ENCODE measurements at places on chromosomes 7 and 10. TPM values are rescaled to one million over a fixed set of nuclear protein-coding genes. Genes with fewer than 3 reads are reported as not detected.
A peak's percentile ranks its signal among the peaks of the same experiment; 100 is the strongest.

DNA sequence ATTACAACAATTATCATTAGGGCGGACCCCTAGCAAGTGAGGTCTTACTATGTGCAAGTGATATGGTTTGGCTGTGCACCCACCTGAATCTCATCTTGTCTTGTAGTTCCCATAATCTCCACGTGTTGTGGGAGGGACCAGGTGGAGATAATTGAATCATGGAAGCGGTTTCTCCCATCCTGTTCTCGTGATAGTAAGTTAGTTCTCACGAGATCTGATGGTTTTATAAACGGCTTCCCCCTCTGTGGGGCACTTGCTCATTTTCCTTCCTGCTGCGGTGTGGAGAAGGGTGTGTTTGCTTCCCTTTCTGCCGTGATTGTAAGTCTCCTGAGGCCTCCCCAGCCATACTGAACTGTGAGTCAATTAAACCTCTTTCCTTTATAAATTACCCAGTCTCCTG lies 96.1 kb upstream of the CDK6 start:
- no peak for DNase-seq

DNA sequence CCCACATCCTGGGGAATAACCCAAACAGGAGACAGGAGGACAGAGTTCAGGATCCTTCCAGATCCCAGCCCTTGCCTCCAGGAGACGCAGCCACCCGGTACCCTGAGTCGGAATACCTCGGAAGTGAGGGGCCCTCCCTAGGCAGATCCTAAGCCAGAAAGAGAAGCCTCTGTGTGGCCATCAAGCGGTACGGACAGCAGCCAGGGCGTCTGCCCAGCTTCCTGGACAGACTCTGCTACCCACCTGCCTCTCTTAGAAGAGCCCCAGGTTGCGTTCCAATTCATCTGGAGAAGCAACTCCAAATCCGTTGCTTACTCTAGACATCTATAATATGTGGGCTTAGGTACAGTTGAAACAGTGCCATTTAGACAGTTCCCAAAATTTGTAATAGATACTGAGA lies 220.2 kb upstream of the SH2B2 start:
- DNase-seq: peak; percentile 35

- DNase-seq: no peak
These were observed 119.3 kb downstream of the FAM53B start for GRCh38 chr10:124624895-124625294.

DNA sequence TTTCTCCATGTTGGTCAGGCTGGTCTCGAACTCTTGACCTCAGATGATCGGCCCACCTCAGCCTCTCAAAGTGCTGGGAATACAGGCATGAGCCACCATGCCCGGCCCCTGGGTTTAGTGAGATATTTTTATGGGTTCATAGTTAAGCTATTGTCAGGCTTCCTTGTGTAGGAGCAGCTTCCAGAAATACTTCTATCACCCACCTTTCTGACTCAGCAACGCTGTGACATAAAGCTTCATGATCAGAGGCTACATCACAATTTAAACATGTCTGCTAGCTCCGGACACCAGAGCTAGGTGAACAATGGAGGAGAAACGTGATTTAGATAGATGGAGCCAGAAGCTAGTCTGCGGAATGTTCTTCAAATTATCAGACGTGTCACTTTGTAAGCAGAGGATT lies 295.8 kb upstream of the LYZL1 start:
- DNase-seq: no peak

DNA sequence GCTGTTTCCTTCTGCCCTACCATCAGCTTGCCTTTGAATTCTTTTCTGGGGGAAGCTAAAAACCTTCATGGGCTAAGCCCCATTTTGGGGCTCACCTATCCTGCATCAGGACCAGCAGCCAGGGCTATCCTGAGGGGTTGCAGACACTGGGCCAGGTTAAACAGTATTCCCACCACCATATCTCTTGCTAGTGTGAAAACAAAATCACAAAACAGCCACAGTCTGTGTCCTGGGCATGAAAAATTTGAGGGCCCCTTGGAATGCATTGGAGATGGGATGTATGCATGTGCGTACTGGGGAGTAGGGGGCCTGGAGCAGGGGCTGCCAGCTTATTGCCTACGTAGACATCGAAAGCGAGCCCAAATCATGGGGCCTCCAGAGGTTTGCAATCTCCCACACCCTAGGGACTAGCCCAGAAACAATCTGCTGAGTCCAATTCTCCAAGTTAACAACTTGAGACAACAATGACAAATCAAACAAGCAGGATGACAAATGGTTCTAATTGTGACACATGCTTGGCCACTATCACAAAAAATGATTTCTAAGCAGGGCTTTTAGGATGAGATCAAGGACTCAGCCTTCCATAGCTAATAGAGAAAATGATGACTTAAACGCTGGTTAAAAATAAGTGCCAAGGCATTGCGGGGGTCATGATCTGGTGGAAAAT lies 557.1 kb downstream of the KCNMA1 start:
- DNase-seq: no peak

GRCh38 chr7:32218741-32219288 lies 148.6 kb upstream of the PDE1C start:
- DNase-seq: no peak

The CAV1 gene
- total RNA-seq: 473 TPM

DNA sequence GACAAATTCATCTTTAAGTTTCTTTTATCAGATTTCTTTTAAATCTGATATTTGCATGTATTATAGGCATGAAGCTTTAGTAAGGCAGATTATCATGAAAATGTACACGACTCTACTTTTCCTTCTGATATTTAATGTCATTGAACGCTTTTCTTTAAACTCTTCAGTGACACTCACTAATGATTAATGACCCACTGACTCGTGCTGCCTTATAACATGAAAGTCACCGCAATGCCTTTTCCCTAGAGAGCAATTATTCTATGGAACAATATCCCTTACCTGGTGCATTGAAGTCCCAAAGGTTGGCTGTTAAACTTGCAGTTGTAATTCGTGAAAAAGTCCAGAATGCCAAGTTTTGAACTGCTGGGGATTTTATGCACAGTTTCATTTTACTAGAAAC lies 33.4 kb upstream of the HGF start:
- DNase-seq: no peak

The OR2A12 gene
- total RNA-seq: not detected

- DNase-seq: no peak
These were observed 193.1 kb downstream of the WDR37 start for GRCh38 chr10:1249142-1249920.

- DNase-seq: no peak
These were observed 111.7 kb upstream of the STARD3NL start for GRCh38 chr7:38066391-38066790.

DNA sequence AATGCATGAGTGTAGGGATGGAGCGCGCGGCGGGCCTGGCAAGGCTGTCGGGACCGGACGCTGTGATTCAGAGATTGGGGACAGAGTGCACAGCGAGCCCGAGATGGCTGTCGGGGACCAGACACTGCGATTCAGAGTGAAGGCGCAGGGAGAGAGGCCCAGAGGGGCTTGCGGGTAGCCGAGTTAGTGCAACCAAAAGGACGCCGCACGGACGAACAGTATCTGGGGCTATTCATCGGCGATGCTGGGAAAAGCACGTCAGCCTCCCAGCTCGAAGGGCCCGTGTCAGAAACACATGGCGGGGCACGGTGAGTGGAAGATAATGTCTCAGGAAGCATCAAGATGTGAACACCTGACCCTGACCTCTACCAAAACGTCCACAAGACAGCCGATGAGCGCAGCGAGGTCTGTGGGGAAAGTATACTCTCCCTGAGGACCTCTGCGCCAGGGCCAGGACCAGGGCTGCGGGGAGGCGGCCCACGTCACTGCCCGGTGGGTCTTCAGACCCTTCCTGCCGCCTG lies 215.8 kb downstream of the ZMYND11 start:
- peak; percentile 67 for DNase-seq

GRCh38 chr10:103850572-103850895 lies 4.8 kb downstream of the SH3PXD2A start:
- DNase-seq: no peak

The ATP6V1F gene
- 160 TPM for total RNA-seq

GRCh38 chr10:126350216-126350992 lies 37.9 kb downstream of the ADAM12 start:
- no peak for DNase-seq

DNA sequence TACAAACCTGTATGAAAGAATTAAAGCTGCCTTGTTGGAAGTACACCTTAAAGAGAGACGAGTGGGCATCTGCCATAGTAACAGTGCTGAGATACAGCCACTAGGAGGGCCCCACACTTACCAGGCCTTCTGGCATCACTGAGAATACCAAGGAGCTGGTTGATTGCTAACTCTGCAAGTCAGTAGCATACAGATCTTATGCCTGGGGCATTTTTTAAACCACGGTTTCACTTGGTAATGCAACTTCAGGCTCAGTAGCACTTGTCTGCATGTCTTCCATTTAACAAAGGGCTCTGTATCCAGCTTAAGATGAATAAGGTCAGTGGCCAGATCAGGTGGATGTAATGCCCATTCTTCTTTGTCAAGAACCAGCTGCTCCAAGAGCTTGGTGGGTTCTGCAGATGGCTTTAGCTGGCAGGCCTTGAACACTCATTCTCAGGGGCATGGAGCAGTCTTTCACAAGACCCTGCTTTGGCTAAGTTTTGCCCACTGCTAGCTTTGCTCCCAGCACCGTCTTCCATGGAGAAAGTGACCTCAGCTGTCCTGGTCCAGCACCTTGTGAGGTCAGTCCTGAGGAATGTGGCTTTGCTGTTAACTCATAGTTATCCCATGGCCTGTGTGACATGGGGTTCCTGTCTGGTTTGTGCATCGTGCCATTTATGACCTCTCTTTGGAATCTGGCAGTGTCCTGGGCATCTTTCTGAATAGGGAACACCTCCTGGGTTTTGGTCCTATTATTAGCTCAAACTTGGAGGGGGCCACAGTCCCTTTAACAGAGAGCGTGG lies 68.1 kb downstream of the BMPER start:
- DNase-seq: no peak

The ADIRF gene
- 543 TPM for total RNA-seq

GRCh38 chr10:67171970-67172369 lies 246.1 kb downstream of the LRRTM3 start:
- DNase-seq: no peak

DNA sequence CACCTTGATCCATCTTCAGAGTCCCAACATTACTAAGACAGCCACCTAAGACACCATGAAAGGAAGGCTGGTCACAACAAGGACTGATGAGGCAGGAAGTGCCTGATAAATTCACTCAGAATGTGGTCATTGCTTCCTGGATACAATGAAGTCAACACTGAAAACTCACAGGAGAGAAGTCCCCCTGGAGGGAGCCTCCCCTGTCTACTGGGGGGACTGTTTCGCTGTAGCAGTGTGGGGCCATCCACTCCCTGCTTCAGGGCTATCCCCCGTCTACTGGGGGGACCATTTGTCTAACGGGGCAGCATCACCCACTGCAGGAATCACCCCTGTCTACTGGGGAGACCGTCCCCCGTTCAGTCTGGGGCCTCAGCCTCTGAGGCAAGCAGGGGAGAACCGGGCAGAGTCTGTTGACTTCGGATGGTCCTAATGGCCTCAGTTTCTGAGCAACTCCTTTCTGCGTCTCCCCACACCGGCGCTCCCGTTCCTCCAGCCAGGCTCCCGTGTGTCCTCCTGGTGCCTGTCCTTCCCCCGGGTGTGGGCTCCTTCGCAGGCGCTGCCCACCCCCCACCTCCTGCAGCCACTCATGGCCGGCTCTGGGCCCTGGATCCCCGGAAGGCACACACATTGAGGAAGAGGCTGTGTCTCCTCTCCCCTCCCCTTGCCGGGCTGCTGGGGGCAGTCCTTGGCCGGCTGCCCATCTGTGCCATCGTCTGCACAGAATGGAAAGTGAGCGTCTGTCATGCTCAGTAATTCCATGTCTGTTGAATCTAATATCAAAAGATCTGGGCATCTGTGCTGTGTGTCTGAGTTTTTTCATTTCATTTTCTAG lies 59.9 kb upstream of the DNAJB6 start:
- no peak for DNase-seq

DNA sequence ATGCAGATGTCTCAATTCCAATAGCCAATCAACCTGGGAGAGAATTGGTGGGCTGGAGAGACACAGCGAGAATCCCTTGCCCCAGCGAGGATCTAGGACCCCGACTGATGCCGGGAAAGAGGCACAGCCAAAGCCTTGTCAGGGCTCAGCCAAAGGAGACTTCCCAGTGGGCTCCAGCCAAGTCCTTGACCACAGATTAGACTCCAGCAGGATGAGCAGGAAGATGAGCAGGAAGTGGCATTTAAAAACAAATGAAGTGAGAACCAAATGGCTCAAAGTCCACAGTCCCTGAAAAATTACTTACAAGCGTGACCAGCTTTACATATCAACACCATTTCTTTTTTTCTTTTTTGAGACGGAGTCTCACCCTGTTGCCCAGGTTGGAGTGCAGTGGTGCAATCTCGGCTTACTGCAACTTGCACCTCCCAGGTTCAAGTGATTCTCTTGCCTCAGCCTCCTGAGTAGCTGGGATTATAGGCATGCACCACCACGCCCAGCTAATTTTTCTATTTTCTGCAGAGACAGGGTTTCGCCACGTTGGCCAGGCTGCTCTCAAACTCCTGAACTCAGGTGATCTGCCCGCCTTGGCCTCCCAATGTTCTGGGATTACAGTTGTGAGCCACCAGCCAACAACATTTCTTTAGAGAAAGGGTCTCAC lies 40.2 kb downstream of the CTBP2 start:
- no peak for DNase-seq

- no peak for DNase-seq
These were observed 99.6 kb upstream of the CCNY start for GRCh38 chr10:35236739-35237138.

The ARHGEF35 gene
- total RNA-seq: 7.2 TPM

DNA sequence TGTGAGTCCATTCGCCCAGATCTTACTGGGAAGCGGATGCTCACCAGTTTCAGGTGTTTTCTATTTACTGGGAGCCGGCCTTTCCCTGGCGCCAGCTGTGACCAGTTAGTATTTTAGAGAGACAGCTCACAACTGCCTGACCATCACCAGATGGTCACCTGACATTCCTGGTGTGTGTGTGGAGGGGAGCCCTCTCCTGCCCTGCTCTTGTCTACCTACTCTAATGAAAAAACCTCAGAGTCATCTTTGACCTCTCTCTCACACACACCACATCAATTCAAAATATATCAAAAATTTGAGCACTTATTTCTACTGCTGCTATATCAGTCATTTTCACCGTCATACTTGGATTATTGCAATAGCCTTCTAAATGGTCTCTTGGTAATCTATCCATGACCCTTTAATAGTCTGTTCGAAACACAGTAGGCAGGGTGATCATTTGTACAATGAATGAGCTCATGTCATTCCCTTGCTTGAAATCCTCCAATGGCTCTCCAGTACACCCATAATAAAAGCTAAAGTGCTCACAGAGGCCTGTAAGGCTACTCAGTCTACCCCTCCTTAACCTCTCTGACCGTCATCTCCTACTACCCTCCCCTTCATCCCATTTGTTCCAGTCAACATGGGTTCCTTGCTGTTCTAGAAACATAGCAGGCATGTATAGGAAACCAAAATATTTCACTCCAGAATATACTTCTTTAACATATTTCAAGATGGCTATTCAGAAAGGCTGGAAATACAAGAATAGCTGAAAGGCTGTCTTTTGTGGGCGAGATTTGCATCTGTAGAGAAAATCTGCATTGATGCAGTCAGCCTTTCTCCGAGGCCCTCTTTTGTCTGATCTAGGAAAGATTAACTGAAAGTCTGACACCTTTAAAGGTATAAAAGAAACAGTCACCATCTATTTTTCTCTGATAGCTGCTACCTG lies 17.5 kb upstream of the NT5C3A start:
- DNase-seq: no peak

DNA sequence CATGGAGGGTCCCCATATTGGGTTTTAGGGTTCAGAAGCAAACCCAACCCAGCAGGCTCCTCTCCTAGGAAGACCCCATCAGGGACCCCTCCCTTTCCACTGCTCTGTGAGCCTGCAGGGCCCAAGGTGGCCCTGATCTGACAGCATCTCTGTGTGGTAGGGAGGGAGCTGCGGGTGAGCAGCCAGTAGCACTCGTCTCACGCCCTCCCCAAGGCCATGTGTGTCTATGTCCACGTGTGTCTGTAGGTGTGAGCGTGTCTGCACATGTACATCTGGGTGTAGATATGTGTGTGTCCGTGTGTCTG lies 103.5 kb upstream of the FAM20C start:
- no peak for DNase-seq

Data from mesenteric fat pad (tissue), 1 donor.